Uterus (tissue), 4 donors: ENCODE measurements at places on chromosomes 1 and 21. TPM values are rescaled to one million over a fixed set of nuclear protein-coding genes. Genes with fewer than 3 reads are reported as not detected.

GRCh38 chr1:165645654-165646366 lies 14.8 kb downstream of the MGST3 start:
- no peaks in the 10 kb centered on the region for H3K27me3 ChIP-seq
- no peak for DNase-seq
- H3K4me3 ChIP-seq, result no peak overlapping the region
- H3K36me3 ChIP-seq, result no peaks in the 10 kb centered on the region
- H3K4me1 ChIP-seq, result peaks cover 4% of the 10 kb centered on the region

GRCh38 chr1:9654834-9655723 lies 3.5 kb downstream of the PIK3CD start:
- no peaks in the 10 kb centered on the region for H3K36me3 ChIP-seq
- DNase-seq, result no peak
- H3K27me3 ChIP-seq, result no peaks in the 10 kb centered on the region
- H3K4me3 ChIP-seq, result no peak overlapping the region
- no peaks in the 10 kb centered on the region for H3K4me1 ChIP-seq

- no peaks in the 10 kb centered on the region for H3K27me3 ChIP-seq
- peak within 1 kb of the TSS; percentile 49 for H3K4me3 ChIP-seq
- H3K27ac ChIP-seq, result peak within 1 kb of the TSS; percentile 72
- H3K36me3 ChIP-seq, result no peaks in the 10 kb centered on the region
Measured at GRCh38 chr21:41425954-41426675, at the start of gene MX1. TSS of gene MX1 (plus strand) at chr21:41426239. CDS start at chr21:41432071, 5,832 bp downstream.

- no peaks in the 10 kb centered on the region for H3K4me1 ChIP-seq
- H3K4me3 ChIP-seq, result no peak overlapping the region
- H3K27me3 ChIP-seq, result no peaks in the 10 kb centered on the region
- H3K36me3 ChIP-seq, result no peaks in the 10 kb centered on the region
- H3K27ac ChIP-seq, result no peak overlapping the region
Measured at GRCh38 chr1:103074224-103074623, 34.1 kb downstream of the COL11A1 start.

- H3K4me3 ChIP-seq, result no peak overlapping the region
- H3K4me1 ChIP-seq, result no peaks in the 10 kb centered on the region
- DNase-seq, result no peak
- H3K36me3 ChIP-seq, result no peaks in the 10 kb centered on the region
- no peaks in the 10 kb centered on the region for H3K27me3 ChIP-seq
Measured at GRCh38 chr1:206774093-206774492, 1.8 kb upstream of the IL10 start.

DNA sequence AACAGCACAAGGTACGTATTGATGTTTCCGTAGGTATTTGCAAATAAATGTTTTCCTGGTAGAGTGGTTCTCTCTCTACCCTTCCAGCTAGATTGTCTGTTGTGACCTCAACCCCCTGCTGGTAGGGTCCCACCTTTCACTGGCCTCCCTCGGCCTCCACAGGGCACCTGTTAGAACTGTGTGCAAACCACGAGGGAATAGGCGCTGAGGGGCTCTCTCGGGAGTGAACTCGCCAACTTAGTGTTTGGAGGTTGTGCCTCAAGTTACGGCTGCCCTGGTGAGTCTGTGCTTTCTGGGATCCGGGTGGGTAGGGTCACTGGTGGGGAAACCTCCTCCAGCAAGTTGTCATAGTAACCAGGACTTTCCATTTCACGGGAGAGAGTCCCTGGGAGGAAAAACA lies 204.7 kb upstream of the EDN2 start:
- no peak for DNase-seq
- no peaks in the 10 kb centered on the region for H3K4me1 ChIP-seq
- H3K36me3 ChIP-seq, result no peaks in the 10 kb centered on the region
- H3K27ac ChIP-seq, result no peak overlapping the region

GRCh38 chr1:107529511-107530149 lies 388.8 kb downstream of the NTNG1 start:
- H3K27ac ChIP-seq, result no peak overlapping the region
- H3K4me3 ChIP-seq, result no peak overlapping the region
- H3K36me3 ChIP-seq, result no peaks in the 10 kb centered on the region
- no peaks in the 10 kb centered on the region for H3K4me1 ChIP-seq
- DNase-seq, result no peak

- H3K36me3 ChIP-seq, result no peaks in the 10 kb centered on the region
- peak overlapping the region; percentile 55 for H3K27ac ChIP-seq
- no peak for DNase-seq
Measured at GRCh38 chr21:28104346-28104745, 888.3 kb downstream of the LTN1 start.

GRCh38 chr1:79797487-79797886 lies 791.0 kb upstream of the ADGRL4 start:
- H3K27ac ChIP-seq, result no peak overlapping the region
- H3K4me1 ChIP-seq, result no peaks in the 10 kb centered on the region
- no peaks in the 10 kb centered on the region for H3K27me3 ChIP-seq
- DNase-seq, result no peak
- H3K36me3 ChIP-seq, result no peaks in the 10 kb centered on the region

- H3K4me1 ChIP-seq, result no peaks in the 10 kb centered on the region
- no peaks in the 10 kb centered on the region for H3K36me3 ChIP-seq
- H3K27me3 ChIP-seq, result no peaks in the 10 kb centered on the region
- DNase-seq, result no peak
- no peak overlapping the region for H3K27ac ChIP-seq
- no peak overlapping the region for H3K4me3 ChIP-seq
Measured at GRCh38 chr1:172278478-172278877, 142.0 kb upstream of the C1orf105 start.

- H3K27me3 ChIP-seq, result no peaks in the 10 kb centered on the region
- H3K36me3 ChIP-seq, result no peaks in the 10 kb centered on the region
- peak; percentile 45 for DNase-seq
- peak overlapping the region; percentile 97 for H3K27ac ChIP-seq
Measured at GRCh38 chr1:150973836-150974579, 627 bp downstream of the CERS2 start.

GRCh38 chr1:212290608-212291007 lies 5.4 kb downstream of the PPP2R5A start:
- H3K36me3 ChIP-seq, result no peaks in the 10 kb centered on the region
- DNase-seq, result no peak
- H3K4me1 ChIP-seq, result peaks cover 17% of the 10 kb centered on the region

- DNase-seq, result no peak
- H3K36me3 ChIP-seq, result no peaks in the 10 kb centered on the region
- H3K27ac ChIP-seq, result no peak overlapping the region
- peaks cover 5% of the 10 kb centered on the region for H3K4me1 ChIP-seq
Measured at GRCh38 chr1:228835911-228836310, 100.6 kb downstream of the RHOU start.

GRCh38 chr1:158025576-158026230 lies 32.3 kb downstream of the KIRREL1 start:
- H3K4me1 ChIP-seq, result peaks cover 17% of the 10 kb centered on the region
- no peaks in the 10 kb centered on the region for H3K36me3 ChIP-seq
- DNase-seq, result no peak
- no peaks in the 10 kb centered on the region for H3K27me3 ChIP-seq
- H3K27ac ChIP-seq, result peak overlapping the region; percentile 62

DNA sequence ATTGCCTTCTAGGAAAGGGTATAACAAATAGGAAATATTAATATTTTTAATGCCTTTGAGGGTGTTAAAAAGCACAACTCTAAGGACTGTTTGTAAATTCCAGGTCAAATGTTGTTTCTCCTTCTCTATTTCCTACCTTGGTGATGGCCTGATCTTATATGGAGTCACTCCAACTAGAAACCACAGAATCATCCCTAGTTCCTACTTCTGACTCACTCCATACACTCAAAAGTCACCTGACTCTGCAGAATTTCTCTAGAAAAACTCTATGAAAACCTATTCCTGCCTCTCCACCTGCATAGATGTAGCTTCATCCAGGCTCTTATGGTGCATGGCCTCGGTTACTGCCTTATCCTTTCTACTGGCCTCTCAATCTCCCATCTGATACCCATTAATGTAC lies 14.5 kb downstream of the RGS4 start:
- H3K4me1 ChIP-seq, result no peaks in the 10 kb centered on the region
- no peak overlapping the region for H3K4me3 ChIP-seq
- no peak for DNase-seq
- no peaks in the 10 kb centered on the region for H3K36me3 ChIP-seq

DDR2 gene
- total RNA-seq, result 134 TPM

GBP6 gene
- total RNA-seq, result not detected

HMGN1 gene
- total RNA-seq, result 222 TPM

LRIF1 gene
- 9.8 TPM for total RNA-seq
